ENCODE measurements at places on chromosomes 3 and 15. TPM values are rescaled to one million over a fixed set of nuclear protein-coding genes. Genes with fewer than 3 reads are reported as not detected.

- DNase-seq = no peak
Observed at GRCh38 chr3:194875581-194876402, 190.1 kb downstream of the FAM43A start.

- DNase-seq = no peak
Observed at GRCh38 chr3:69868841-69869420, 129.7 kb downstream of the MITF start.

DNA sequence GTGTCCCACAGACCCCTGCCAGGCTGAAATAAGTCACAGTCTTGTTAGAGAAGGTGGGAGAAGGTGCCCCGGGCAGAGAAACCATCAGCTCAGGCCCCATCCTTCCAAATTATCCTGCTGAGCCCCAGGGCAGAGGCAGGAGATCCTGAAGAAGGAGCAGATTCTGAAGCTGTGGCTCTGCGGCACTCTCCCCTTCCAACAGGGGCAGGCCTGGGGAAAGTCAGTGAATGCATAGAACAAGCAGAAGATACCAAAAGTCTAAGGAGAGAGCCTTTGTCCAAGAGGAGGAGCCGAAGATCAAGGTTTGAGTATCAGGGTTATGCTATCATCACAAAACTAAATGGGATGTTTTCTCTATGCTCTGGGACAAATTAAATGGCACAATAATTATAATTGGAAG, 249.3 kb downstream of the XXYLT1 start:
- DNase-seq = no peak

- no peak for DNase-seq
Observed at GRCh38 chr3:155519078-155519477, 225.6 kb upstream of the STRIT1 start.

DNA sequence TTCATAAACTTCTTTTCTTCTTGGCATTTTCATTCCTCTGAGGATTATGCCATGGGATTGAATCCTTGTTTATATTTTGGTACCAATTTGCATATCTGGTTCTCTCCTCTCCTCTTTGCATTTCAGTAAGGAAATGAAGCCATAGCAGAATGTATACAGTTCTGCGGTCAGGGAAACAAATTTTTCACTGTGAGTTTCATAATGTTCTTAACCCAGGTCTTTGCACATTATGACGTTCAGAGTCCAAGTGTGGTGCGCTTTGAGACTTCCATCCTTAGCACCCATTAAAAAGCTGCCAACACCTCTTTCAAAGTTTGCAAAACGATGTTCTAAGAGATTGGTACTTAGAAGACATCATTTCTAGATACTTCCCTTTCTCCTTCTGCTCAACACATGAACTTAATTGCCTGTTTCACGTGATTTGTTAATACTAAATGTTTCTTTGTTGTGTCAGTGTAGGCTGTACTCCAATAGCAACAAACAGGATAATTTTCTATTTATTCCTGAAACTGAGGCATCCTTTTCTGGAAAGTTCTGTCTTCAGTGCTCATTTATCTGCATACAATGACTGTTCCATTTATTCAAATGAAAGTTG, 953.1 kb upstream of the NR2F2 start:
- no peak for DNase-seq

- no peak for DNase-seq
Observed at GRCh38 chr3:122233101-122233952, 49.9 kb downstream of the CASR start.

DNA sequence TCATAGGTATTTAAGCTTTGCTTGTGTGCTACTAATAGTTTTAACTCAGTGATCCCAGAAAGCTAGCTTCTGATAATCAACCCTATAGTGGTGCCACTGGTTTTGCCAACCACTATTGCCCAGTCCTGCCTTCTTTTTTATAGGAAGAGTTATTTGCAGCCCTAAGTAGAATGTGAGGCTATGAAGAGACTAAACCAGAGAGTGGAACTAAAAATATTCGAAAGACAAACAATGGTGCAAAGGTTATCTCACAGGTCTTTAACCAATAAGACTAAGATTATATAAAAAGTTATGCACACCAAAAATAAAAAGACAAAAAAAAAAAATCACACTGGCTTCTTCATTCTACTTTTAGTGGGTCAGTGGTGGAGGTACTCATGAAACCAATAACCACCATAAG, 85.6 kb downstream of the NBEAL2 start:
- no peak for DNase-seq

- DNase-seq = peak; percentile 38
Observed at GRCh38 chr3:55402886-55403609, 84.1 kb downstream of the WNT5A start.

DNA sequence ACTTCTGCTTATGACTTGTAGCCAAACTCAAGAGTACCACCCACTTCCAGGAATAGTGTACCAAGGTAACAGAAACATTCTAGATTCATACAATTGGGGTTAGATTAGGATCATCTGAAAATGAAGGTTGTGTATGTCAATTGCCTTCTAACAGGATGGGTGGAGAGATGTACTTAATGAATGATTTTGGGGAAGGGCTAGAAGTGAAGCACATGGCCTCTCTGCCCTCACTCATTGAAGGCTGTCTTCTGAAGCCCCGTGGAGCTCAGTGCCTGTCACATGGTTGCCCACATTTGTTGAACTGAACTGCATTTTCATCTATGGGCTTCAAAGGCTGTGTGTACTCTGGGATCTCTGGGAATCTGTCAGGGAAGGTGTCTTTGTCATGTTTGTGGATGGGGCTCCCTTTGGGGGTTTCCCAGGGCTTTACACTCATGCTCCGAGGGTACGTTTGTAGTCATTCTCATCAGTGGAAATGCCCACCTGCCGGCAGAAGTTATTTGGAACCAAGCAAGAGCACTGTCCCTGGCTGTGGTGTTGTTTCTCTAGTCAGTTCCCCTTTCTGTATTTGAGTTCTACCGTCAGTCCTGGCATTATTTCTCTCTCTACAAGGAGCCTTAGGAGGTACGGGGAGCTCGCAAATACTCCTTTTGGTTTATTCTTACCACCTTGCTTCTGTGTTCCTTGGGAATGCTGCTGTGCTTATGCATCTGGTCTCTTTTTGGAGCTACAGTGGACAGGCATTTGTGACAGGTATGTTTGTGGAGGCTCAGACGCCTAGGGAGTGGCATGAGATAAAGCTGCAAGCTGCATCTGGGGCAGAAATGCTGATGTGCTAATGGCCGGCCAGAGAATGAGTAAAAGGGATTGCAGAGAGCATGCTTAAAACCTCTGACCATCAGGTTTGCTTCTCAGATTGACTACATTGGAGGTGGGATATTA, 22.4 kb downstream of the CD86 start:
- no peak for DNase-seq

DNA sequence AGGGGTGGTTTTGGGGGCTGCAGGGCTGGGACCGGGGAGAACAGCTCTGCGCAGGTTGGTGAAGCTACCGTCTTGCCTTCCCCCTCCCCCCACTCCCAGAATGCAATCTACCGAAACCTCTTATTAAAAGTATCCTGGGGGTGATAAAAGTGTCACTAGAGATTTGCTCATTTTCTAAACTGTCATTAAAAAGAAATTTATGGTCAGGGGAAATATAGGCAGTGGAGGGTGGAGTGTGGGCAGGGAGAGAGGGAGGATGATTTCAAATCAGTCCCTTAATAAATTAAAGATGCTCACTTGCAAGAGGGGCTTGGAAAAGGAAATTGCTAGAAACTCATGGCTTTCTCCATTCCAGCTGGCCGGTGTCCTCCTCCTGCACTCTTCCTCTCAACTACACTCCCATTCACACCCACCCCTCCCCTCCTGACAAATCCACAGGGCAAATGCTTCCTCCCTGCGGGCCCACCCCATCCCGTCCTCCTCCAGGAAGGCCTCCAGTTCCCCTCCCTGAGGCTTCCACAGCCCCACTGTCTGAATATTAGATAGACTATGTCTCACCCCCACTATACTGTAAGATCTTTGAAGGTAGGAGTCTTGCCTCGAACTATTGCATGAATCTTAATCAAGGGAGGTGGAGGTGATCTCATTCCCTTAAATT, 83.9 kb downstream of the TLE3 start:
- DNase-seq = no peak

- peak; percentile 68 for DNase-seq
Observed at GRCh38 chr3:71428841-71429596, 154.5 kb downstream of the FOXP1 start.

DNA sequence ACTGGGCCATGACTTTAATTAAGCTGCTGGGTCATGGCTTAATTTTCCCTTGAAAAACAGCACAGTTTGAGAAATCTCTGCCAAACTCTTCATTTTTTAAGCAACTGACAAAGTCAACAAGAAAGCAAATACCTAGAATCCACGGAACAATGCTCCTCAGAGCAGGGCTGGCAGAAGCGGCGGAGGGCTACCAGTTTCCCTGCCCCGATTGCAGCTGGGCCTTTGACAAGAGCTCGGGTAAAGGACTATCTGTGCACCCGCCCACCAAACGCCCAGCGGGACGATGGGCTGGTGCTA, 1.2 kb downstream of the GOLIM4 start:
- no peak for DNase-seq

DNA sequence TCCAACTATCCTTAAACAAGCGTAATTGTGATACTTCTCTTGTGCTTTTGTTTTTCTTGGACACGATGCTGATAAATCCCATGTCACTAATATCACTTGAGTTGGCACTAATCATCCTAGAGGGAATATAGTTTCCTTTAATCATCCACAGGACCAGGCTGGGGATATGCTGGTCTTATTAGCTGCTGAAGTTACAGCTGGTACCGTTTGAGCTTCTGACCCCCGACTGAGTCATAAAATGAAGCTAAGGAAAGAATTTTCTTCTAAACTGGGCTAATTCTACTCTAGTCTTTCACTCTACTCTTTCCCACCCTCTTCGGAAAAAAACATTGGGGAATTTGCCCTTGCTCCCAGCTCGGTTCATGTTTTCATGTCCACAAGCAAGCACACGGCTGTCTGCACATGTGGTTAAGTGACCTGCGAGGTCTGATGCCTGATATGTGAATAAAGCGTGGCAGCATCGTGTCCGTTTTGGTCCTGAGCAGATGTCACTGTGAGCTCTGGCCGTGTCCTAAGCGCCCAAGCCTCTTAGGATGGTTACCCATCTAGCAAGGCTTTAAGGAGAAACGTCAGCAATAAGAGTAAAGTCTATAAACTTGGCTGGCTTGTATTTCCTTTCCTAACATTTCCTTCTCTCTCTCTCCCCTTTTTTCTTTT, 223.7 kb downstream of the ITPR1 start:
- peak; percentile 82 for DNase-seq

GRCh38 chr3:114356066-114356465, 62.2 kb downstream of the TIGIT start:
- DNase-seq = no peak

DNA sequence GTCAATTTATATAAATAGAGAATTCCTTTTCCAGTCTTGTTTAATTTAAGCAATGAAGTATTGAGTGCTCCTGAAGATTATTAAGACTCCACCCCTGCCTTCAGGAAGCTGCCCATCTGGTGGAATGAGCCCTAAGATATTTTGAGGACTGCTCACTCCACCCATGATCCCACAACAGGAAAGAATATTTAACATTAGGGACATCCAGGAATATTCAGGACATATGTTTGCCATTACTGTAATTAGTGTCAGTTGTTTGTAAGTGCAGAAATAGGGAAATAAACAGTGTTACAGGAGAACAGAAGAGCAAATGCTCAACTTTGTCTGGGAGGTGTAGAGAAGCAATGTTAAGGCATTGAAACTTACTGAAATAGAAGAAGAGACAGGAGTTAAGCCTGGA, 375.0 kb downstream of the ROBO2 start:
- DNase-seq = no peak

The RASSF1 gene
- 68.7 TPM for total RNA-seq

The NPRL2 gene
- 20.2 TPM for total RNA-seq

The USP13 gene
- 8.2 TPM for total RNA-seq

The RHCG gene
- total RNA-seq = not detected

The EPHA3 gene
- under 0.01 TPM for total RNA-seq

The FBXW12 gene
- total RNA-seq = not detected

The CTDSPL2 gene
- total RNA-seq = 59.1 TPM

The TUSC7 gene
- total RNA-seq = not detected
